Right cardiac atrium (tissue), 5 donors: ENCODE measurements at places on chromosomes 6 and 20.

DNA sequence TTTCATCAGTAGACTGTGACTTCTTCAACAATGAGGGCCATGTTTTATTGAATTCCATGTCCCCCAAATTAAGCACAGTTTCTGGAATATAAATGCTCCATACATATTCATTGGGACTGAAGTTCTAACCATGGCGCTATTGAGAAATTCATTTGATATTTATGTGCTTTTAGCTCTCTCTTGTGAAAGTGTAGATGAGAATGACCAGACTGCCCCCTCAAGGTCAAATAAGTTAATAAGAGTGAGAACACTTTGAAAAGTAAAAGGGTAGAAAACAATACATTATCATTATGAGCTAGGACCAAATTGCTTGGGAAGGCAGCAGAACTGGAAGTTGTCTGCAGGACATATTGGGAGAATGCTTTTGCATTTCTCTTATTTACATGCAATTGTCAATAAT lies 597.9 kb downstream of the EPM2A start:
- DNase-seq = no peak

- no peak for DNase-seq
Observed at GRCh38 chr6:120646101-120646500, 688.2 kb downstream of the TBC1D32 start.

- peak; percentile 67 for DNase-seq
Observed at GRCh38 chr20:41095110-41095969, 42.0 kb upstream of the PLCG1 start.

GRCh38 chr6:82959385-82959941 lies 106.2 kb downstream of the UBE3D start:
- no peak for DNase-seq
